HFFc6 (cell line): ENCODE measurements at places on chromosomes 13 and 19. TPM values are rescaled to one million over a fixed set of nuclear protein-coding genes. Genes with fewer than 3 reads are reported as not detected.

GRCh38 chr19:6811906-6812305 lies 39.4 kb downstream of the VAV1 start:
- peaks cover 6% of the 10 kb centered on the region; the same call in 1 of the 2 replicates for H3K4me1 ChIP-seq
- peaks cover 11% of the 10 kb centered on the region for H3K27me3 ChIP-seq
- H3K27ac ChIP-seq = no peak overlapping the region
- H3K4me3 ChIP-seq = no peak overlapping the region
- DNase-seq = peak; percentile 52
- no peaks in the 10 kb centered on the region for H3K36me3 ChIP-seq

The EPN1 gene
- 167 to 191 TPM (median 178 TPM) in 3 replicates for total RNA-seq

The IFNL1 gene
- total RNA-seq = not detected in 2 replicates

The UBE2L5 gene
- total RNA-seq = not detected in 3 replicates
